Brain (organoid and tissue), 16 donors: ENCODE measurements at places on chromosomes 3 and 15.
A peak's percentile ranks its signal among the peaks of the same experiment; 100 is the strongest.

GRCh38 chr15:64355348-64355943 is 527 bp downstream of the CSNK1G1 start:
- DNase-seq, result peak; percentile 20

GRCh38 chr3:11555211-11555782 is 88.4 kb downstream of the VGLL4 start:
- DNase-seq, result no peak

DNA sequence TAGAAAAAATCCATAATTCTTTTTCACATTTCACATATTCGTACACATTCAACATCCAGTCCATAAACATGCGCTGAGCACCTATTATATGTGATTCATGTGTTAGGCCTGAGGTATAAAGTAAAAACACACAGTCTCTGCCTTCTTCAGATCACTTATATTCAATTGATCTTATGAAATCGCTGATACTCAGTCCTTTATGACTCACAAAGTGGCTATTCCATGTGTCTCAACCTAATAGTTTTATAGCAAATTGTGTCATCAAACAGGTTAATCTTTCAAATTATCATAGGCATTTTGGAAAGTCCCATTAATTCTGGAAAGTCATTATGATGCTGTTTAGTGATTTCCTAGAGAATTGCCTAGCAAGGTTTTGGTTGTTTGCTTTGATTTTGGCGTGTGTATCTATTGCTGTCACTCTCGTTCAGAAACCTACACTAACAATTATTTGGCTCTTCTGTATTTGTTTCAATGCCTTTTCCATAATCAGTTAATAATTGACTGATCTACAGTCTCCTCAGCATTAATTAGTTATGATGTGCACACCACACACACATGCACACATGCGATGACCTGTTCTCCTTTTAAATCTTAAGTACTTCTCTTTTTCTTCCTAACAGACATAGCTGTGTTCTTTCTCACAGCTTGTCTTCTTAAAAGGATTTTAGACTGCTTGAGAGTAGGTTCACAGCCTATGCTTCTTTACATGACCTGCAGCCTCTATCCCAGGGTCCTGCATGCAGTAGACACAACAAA is 353.1 kb downstream of the MECOM start:
- DNase-seq, result no peak

DNA sequence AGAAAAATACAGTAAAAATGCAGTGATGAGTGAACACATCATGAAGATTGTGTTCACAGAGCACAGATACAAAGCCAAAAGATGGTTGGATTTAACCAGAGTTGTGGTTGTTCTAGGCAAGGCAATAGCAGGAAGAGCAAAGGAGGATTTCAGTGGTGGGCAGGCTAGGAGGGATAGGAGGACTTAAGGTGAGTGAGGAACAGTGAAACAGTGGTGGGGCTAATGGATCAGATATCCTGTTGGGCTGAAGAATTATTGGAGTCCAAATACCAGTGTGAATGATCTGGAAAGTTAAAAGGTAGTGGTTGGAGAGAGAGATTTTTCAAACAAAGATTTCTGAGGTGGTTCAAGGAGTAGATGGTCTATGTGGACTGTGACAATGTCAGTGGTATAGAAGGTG is 108.3 kb downstream of the B3GALNT1 start:
- no peak for DNase-seq

DNA sequence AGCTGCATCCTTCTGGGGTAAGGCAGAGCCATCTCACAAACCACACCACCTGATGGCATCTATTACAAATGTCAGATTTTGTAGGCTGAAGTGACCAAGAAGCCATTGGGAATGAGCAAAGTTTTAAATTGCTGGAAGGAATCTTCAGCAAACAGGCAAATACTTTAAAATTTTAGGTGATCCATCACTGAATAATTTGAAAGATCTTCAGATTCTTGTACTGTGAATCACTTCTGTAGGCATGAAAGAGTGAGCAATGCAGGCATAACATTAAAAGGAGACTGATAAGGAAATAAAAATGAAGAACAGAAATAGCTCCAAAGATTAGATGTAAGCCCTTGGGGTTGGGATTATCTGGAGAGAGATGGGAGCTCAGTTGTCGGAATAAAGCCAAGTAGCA is 36.0 kb upstream of the ALDH1L1 start:
- no peak for DNase-seq

GRCh38 chr15:26841941-26842340 is 24.9 kb upstream of the GABRA5 start:
- DNase-seq, result no peak

GRCh38 chr3:85838921-85839320 is 880.1 kb downstream of the CADM2 start:
- peak; percentile 15 for DNase-seq

- DNase-seq, result no peak
These were observed 267.7 kb downstream of the ZBTB20 start for GRCh38 chr3:114879059-114880031.

DNA sequence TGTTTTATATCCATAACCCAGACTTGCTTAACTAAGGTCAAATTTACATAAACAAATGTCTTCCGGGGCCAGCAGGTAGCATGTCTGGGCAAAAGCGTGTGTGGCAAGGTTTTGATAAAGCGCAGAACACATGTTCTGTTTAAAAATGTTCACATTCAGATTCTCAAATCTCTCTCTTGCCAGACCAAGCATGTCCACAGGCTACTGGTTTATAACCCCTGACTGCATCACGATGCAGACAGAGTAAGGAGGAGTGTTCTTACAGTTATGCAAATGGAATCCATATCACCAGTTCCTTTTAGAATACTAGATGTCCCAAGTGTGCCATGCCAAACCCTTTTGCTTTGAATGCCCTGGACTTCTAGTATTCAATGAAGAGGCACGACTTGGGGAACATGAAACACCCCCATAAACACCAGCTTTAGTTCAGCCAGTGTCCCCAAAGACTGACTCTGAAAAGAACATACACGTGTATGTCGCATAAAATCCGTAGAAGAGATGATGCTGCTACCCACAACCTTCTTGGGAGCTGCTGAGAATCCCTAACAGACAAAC is 412.0 kb downstream of the CNTN4 start:
- DNase-seq, result no peak

DNA sequence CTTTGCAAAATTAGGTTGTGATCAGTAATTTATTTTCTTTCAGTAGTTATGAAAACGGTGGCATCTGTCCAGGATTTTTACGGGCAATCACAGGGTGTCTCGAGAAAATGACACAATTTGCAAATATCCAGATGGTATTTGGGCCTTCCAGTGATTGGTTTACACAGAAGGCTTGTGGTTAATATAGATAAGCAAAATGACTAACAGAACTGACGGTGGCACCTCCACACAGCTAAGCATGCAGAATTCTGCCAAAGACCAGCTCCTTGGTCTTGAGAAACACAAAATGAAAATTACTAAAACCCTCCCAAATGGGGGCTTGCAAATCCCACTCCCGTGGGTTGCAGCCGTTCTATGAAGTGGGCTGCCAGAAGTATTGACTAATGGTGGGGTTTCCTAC is 5.5 kb downstream of the ARHGEF3 start:
- peak; percentile 62 for DNase-seq

DNA sequence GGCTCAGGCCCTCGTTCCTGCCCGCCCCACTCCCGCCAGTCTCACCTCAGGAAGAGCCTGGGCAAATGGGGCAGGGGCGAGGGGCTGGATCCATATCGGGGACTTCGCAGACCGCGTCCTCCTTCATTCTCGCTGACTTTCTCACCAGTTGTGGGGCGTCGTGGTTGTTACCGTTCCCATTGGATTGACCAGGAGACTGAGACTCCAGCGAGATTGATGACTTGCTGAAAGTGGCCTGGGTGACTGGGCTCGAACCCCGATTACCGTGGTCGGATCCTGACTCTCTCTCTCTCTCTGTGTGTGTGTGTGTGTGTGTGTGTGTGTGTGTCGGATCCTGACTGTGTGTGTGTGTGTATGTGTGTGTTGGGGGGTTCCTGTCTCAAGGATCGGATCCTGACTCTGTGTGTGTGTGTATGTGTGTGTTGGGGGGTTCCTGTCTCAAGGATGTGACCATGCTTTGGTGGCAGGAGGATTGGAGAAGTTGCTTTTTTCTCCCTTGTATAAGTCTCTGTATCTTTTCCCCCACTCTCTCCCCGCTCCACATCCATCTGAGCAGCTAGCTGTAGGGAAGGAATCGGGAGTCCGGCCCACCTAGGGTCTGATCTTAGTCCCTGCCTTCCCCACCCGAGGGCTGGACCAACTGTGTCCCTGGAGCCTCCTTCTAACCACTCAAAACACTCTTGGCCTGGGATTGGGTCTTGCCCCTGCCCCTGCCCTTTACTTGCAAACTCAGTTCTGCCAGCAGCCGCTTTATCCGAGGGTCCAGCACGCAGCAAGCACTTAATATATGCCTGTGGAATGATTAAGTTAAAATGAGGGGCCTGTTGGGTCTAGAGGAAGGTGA is 603 bp downstream of the PLEKHO2 start:
- no peak for DNase-seq

DNA sequence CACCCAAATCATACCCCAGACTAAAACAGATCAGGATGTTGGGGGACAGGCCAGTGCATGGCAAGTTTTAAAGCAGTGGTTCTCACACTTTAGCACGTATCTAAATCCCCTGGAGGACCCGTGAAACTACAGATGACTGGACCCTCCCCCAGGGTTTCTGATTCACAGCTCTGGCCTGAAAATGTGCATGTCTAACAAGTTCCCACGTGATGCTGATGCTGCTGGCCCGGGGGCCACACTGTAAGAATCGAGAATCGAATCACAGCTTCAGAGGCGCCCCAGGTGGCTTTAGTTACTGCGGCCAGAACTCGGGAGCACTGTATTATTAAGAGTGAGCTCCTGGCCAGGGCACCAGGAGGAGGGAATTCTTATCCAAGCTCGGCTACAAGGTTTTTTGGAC is 11.6 kb downstream of the ADAMTS17 start:
- DNase-seq, result no peak

GRCh38 chr3:25040748-25041147 is 387.3 kb upstream of the RARB start:
- no peak for DNase-seq

DNA sequence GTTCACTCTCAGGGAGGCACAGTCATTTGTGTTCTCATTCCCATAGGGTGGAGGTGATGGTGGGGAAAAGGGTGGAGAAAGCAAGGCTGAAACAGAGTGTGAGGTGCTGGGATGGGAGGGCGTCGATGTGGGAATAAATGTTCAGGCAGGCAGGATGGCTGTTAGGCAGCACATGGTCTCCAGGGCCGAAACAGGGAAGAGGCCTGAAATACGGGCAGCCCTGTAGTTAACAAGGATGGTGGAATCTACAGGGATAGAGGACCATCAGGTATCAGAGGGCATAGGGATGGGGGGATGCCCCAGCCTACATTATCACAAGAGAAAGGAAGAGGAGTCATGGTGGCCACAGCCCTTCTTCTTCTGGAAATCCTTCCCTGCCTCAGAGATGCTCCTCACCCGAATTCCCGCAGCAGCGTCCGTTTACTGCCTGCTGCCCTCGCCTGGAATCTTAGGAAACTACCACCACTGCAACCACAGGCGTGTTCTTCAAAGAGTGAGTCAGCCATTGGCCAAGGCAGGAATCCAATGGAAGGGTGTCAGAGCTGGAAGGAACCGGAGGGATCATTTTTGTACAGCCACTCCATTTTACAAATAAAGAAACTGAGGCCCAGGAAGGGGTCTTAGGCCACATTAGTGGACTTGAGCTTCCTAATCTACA is 49.7 kb upstream of the POMGNT2 start:
- DNase-seq, result peak; percentile 61

- no peak for DNase-seq
These were observed 25.1 kb upstream of the TNIK start for GRCh38 chr3:171485338-171485737.

DNA sequence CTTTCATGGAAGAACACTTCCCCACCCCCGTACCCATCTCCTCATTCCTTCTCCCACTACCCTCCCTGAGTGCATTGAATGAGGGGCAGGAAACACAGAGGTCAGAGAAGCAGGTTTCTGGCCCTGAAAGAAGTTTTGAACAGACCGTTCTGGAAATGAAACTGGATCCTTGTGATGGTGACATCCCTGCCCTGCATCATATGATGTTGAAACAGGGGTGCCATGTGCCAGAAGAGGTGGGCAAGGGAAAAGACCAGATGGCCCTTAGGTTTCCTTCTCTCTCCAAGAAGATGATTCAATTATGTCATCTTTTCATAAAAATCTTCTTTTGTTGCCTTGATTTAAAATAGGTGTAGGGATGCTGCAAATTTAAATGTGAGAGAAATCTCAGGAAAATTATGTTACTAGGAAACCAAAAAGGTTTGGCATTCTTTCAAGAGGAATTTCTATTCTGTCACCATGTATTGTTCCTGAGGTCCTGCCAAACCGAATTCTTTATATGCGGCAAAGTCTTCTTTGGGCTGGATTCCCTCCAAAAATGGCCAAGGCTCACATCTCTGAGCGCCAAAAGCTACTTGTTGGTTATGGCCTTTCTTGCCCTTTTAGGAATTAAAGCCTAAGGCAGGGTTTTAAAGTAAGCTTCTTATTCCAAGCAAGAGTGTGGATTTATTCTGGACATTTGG is 19.9 kb upstream of the TNFAIP8L3 start:
- no peak for DNase-seq

- DNase-seq, result no peak
These were observed 22.1 kb downstream of the SIAH2 start for GRCh38 chr3:150740733-150741496.

GRCh38 chr3:37611771-37612170 is 249.9 kb upstream of the CTDSPL start:
- DNase-seq, result no peak

DNA sequence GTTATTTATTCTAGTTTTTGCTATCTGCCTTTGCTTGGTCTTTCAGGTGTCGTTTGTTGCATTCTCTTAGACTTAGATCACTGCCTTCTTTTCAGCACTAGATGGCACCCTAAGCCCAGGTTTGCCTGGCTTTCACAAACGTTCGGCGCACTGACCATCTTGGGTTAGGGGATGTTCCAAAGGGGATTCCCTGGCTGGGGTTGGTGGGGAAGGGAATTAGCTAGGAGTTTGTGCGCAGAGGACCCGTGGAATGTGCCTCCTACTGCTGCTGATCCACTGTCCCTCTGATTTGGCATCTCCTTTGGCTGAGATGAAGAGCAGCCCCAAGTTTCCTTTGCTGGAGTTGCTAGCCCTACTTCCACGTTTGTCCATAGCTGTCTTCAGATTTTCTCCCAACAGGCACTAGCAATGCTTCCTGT is 33.9 kb downstream of the PFN2 start:
- DNase-seq, result peak; percentile 9

GRCh38 chr15:99909592-99910295 is 176.5 kb upstream of the LYSMD4 start:
- no peak for DNase-seq

DNA sequence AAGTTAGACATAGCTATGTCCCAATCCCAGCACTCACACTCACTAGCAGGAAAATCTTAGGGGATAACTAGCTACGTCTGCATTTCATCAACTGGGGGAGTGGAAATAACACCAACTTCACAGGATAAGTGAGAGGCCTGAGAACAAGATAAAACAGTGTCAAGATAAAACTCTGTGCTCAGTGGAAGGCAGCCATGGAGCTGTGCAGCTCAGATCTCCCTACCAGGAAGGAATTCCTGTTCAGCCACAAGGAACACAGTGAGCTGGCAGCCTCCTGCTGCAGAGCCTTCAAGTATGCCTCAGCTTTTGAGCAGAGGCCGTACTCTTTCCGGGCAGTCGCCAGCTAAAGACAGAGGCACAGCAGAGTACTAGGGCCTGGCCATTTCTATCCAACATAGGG is 115.8 kb upstream of the TOPAZ1 start:
- DNase-seq, result no peak
